ENCODE measurements at places on chromosomes 5 and 9.

DNA sequence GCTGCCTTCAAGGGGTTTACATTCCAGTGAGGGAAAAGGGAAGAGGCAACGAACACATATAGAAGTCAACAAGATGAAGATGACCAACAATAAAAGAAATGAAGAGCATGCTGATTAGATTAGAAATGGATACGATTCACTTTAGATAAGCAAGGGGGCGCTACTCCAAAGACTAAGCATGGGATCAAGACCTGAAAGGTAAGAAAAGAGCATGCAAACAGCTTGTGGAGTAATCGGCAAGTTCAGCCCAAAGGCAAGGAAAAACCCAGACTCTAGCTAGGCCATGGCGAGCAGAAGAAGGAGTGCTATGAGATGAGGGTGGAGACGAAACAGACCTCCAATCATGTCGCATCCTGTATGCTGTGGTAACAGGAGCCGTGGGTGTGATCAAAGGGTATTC lies 124.4 kb downstream of the FANCC start:
- no peak for DNase-seq

- DNase-seq: no peak
These were observed 1.5 kb downstream of the THBS4 start for GRCh38 chr5:80036615-80037014.

DNA sequence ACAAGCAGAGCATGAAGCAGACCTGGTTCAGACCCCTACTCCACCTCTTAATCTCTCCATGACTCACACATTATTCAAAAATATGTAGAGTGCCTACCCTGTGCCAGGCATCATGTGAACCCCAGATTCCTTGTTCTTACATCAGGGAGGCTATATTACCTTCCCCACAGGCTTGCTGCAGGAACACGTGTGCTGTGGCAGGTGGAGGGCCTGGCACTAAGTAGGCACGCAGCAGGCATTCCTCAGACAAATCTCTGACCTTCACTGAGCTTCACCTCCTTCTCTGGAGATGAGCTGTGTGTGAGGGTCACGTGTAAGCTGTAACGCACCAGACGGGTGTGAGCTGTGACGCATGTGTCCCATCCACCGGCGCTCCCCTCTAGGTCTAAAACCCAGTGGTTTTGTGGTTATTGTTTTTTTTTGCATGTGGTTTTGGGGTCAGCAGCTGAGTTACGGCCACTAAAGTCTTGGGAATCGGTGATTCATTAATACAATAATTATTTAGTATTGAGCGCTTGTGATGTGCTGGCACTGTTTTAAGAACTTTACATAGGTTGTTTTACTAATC lies 30.3 kb downstream of the ANGPTL2 start:
- DNase-seq: no peak

- DNase-seq: peak; percentile 80
These were observed 20.8 kb downstream of the RGS3 start for GRCh38 chr9:113484258-113484730.

- no peak for DNase-seq
These were observed 15.1 kb downstream of the IFNA1 start for GRCh38 chr9:21455320-21455719.

DNA sequence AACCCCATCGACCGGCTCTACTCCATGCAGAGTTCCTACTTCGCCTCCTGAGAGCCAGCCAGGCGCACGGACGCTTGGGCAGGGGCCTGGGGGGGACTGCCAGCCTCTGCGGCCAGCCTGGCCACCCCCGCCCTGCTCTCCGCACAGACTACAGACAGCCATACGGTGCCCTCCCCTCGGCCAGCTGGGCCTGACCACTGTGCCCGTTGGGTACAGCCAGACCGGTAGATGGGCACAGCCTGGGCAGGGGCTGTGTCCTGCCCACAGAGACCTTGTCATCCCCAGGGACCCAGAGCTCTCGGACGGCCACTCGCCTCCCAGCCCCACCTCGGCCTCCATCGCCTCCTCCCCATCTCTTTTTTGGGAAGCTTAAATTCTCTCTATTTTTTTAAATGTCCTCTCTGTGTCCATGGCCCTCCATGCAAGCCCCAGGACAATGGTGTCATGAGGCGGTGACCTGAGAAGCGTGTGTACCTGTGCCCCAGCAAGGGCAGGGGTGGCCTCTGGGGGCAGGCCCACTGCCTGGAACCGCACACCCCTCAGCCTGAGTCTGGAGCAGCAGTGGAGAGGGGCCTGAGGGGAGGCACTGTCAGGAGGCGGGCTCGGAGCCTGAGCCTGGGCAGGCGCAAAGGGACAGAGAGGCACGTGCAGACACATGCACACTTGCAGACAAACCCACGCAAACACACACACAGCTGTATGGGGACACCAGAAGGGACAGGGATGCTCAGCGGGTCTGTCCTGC lies 82.8 kb downstream of the LMX1B start:
- DNase-seq: no peak

- peak; percentile 93 for DNase-seq
These were observed 74.4 kb downstream of the NRG2 start for GRCh38 chr5:139968547-139969261.

DNA sequence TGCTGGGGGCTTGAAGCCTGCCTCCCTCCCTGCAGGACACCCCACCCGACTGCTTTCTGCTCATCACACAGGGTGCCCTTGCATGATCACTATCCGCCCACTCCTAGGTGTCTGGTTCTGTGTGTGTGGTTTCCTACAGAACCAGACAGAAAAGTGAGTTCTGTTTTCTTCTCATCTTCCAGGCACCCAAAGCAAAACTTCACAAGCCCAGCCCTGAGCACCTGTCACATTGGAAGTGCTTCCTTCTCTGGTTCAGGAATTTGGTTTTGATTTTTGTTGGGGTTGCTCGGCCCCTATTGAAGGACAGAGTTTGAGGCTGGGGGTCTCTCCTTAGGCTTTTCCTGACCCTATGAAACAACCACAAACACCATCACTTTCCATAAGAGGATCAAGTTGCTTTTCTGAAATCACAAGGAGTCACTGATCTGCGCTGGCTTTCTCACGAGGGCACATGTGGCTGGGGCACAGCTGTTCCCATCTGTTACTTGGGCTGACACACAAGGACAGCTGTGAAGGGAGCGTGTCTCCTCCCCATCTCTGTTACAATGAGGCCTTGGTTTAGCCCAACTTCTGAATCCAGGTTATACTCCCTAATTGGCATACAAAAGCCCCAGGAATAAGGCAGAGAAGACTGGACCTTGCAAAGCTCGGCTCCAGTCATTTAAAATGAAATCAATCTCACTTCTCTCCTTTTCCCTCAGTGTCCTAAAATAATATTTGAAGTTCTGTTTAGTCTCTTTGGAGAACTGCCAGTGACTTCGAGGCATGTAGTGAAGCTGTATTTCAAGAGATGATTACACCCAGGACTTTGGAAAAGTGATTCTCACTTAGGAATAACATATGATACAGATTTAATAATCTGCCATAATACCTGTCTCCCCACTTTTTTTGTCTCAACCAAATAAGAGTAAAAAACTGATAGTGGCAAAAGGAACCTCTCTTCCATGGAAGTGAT lies 213.1 kb upstream of the GAS1 start:
- DNase-seq: no peak

GRCh38 chr5:79544131-79544530 lies 30.2 kb upstream of the HOMER1 start:
- DNase-seq: no peak

DNA sequence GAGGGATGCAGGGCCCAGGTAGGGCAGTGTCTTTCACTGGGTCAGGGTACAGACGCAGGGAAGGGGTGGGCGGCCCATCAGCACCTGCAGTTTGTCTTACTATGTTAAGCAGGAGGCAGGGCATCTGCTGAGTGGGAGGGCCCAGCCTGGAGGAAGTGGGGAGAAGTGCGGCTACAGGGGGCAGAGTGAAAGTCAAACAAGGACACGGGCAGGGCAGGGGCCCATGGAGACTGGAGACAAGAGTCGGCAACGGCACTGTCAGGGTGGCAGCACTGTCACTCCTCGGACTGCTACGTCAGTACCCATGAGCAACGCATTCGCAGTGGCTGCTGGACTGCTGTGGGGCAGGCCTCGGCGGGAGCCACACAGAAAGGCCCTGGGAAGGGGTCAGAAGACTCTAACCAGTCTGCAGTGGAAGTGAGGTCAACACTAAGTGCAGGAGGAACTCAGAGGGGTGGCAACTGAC lies 19.7 kb downstream of the CAMSAP1 start:
- no peak for DNase-seq

- DNase-seq: peak; percentile 62
These were observed 21.3 kb downstream of the WNK2 start for GRCh38 chr9:93205045-93205768.

DNA sequence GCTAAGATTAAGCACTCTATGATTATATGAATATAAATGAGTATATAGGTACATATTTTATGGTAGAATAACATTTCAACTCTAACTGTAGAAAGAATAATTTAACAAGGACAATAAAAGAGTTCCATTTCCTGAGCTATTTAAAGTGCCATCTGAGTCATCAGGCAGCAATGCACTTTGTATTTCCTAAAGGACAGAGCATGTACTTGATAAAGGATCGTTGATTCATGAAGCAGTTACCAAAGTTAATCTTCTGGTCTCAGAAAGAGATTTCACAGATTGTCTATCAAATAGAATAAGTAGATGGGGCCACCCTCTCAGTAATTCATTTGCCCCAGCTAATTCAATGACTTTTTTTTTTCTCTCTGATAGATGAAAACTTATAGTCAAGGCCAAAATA lies 747.8 kb downstream of the CDH18 start:
- no peak for DNase-seq

DNA sequence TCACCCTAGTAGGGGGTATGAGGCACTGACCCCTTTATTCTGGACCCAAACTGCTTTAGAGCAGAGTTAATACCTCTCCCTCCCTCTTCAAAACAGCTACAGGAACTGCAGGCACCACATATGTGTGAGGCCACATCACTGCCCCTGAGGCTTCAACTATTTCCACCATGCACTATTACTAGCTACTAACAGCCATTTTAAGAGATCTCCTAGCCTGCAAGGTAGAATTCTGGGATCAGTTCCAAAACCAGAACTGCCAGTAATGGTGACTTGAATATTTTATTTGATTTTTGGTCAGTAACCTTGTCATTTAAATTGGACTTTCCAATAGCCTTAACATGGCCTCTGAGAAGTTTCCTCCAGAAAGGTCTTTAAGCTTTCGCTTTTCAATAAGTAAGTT lies 55.3 kb upstream of the FSD1L start:
- no peak for DNase-seq

DNA sequence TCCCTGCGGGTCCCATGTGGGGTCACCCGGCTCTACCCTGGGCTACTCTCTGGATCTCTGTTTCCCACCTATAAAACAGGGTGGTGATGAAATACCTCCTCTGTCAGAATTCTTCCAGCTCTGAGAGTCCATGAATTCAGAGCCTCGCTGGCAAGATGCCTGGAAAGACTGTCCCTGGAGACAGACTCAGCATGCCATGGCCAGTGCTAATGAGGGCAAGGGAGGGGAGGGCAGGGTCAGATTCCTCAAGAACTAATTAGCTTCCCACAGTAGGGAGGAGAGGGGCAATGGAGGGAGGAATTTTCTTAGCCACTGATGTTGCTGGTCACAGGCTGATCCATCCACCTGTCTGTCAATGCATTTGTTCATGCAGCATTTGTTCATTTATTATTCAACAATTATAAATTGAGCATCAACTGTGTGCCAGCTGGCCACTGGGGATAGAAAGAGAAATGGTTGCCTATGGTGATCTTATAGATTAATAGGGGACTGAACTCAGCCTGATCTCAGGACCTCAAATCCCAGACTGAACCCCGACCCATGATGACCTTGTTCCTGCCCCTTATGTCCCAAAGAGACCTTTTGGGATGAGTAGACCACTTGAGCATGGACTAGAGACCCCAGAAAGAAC lies 4.7 kb downstream of the SYNPO start:
- peak; percentile 91 for DNase-seq

- no peak for DNase-seq
These were observed 1310.8 kb upstream of the WWC1 start for GRCh38 chr5:166980666-166981065.

Measured in BE2C (cell line).